ENCODE measurements at places on chromosomes 2 and 18.

GRCh38 chr2:46885376-46885775 is 30.2 kb downstream of the MCFD2 start:
- no peak for DNase-seq

- no peak for DNase-seq
Observed at GRCh38 chr2:195706161-195706900, 49.3 kb downstream of the SLC39A10 start.

GRCh38 chr18:12821408-12821807 is 62.6 kb downstream of the PTPN2 start:
- no peak for DNase-seq

DNA sequence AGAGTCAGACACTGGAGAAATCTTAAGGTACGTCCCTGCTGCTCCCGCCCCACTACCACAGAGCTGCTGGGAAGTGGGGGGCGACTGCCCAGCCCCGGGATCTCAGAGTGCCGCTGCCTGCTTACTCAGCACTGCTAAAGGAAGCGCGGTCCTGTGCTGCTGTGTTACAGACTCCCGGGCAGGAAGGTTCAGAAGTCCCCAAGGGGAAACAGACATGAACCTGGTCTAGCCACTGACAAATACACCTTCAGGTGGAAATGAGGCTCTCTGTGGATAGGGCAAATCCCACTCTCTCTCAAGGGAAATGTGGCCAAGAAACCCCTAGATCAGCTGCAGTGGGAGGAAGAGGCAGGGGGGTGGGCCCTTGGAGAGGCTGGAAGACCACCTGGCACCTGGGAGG is 13.7 kb downstream of the MTERF4 start:
- DNase-seq = no peak

DNA sequence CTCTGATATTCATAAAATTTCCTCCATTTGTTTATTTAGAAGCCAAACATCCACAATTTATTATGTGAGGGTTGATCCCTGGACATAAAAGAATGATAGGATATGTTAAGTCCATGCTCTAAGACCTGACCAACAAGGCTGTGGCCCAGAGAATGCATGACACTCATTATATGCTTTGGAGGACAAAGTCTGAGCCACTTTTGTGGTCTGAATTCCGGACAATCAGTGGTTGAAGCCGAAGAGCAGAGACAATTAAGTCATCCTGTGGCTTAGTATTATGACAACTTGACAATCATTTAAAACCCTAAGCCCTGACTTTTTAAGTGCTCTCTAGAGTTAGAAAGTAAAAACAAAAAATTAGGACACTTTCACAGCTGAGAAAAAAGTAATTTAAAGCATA is 483.3 kb downstream of the PLCL1 start:
- DNase-seq = no peak

DNA sequence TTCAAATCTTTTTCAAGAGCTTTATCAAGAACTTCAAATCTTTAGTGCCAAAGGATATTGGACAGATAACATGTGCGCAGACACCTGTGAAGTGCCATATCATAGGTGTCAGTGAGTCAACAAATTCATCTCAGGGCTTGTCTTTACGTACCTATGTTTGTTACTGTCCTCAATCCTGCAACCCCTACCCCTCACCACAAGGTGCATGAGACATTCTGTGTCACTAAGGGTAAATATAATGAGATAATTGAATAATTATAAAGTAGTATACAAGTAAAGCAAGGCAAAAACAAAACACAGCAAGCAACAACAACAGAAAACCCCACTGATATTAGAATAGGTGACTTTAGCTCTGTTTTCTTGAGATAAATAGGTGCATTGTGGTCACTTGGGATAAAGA is 1495.8 kb upstream of the TMEFF2 start:
- no peak for DNase-seq

Measured in activated CD8-positive, alpha-beta memory T cell treated with anti-CD3 and anti-CD28 coated beads, Interleukin-2, amount 10 ng/mL, durations not matched to agents 7 days and 5 days (primary cell).